ENCODE measurements at places on chromosomes 12 and 14.

DNA sequence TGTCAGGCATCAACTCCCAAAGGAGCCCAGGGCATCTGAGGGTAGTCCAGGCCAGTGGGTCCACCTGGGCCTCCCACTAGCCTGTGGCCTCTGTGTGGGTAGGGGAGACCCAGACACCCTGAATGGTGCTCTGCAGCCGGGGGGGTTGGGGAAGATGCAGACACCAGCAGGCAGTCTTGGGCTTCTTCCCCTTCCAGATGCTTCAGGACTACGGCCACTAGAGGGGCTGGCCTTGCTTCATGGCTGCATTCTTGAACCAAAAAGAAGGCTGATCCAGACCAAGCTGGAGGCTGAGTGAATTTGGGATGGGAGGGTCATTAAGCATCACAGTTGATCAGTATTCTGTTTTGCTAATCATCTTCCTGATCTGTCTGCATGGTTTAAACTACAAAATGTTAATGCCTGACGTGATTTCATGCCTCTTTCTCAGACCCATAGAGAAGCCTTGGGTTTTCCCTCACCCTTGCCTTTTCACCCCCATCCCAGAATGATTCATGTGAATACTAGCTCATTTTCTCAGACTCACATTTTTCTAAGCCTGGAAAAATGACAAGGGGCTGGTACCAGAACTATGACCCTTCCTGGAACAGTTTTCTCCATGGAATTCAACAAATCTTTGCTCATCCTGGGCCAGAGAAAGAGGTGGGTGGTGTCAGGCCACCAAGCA lies 134.2 kb downstream of the NTF3 start:
- peak; percentile 43 for DNase-seq

DNA sequence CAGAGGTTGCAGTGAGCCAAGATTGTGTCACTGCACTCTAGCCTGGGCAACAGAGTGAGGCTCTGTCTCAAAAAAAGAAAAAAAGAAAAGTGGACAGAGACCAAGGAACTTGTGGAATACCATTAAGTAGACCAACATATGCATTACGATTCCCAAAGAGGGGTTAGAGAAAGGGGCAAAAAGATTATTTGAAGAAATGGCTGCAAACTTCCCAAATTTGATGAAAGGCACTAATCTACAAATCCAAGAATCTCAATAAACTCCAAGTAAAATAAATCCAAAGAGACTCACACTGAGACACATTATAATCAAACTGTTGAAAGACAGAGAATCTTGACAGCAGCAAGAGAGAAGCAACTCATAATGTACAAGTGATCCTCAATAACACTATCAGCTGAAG lies 4.8 kb upstream of the OXA1L start:
- DNase-seq: no peak

DNA sequence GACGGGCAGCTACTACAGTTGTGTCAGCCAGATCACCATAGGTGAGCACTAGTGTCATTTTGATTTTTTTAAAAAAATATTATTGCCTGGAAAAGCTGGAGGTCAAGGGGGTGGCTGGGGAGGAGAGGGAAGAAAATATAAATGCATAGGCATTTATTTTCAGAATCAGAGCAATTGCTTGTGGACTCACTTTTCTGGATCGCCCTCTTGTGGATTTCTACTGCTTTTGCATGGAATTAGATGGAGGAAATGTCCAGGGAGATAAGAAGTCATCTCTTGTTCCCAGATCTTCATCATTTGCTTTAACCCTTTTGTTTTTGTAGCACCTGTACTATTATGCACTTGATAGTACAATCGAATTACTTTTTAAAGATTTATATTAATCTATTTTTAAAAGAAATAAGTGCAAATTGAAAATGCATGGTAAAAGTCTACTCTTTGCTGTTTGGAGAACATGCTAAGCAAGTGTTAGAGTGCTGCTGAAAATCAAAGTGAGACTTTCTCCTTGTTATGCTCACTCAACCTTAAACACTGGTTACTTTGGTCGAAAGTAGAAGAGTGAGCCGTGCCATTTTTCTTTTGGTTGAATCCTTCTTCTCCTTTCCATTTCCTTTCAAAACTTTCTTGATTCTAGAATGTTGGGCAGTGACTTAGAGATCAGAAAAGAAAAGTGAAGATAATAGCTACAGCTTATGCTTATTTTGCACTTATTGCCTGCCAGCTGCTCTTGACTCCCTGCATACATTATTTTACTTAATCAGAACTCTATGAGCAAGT lies 60.6 kb upstream of the ANO4 start:
- no peak for DNase-seq

GRCh38 chr12:26119391-26119989 lies 5.3 kb downstream of the BHLHE41 start:
- no peak for DNase-seq

- no peak for DNase-seq
These were observed 58.6 kb downstream of the C14orf132 start for GRCh38 chr14:96097752-96098151.

- DNase-seq: no peak
These were observed 279.1 kb upstream of the NOS1 start for GRCh38 chr12:117640511-117640910.

- DNase-seq: no peak
These were observed 141.4 kb upstream of the TMPO start for GRCh38 chr12:98374007-98374406.

DNA sequence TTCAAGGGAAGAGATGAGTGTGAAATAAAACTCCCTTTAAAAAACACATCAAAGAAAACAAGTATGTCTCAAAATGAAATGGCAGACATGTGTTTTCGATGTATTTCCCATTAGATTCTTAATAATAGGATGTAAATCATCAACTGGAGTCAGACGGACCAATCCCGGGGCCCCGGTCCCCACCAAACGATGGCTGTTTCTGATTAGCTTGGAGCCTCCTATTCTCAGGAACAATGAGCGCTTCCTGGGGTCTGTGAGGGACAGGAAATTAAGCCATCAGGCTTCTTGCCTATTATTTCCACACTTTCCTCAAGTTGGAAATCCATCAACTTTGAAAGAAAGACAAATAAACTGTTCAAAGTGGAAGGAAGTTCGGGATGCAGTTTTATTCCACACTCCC lies 179.4 kb downstream of the EFCAB11 start:
- DNase-seq: no peak

- no peak for DNase-seq
These were observed 8.3 kb downstream of the CPNE6 start for GRCh38 chr14:24079491-24080141.

DNA sequence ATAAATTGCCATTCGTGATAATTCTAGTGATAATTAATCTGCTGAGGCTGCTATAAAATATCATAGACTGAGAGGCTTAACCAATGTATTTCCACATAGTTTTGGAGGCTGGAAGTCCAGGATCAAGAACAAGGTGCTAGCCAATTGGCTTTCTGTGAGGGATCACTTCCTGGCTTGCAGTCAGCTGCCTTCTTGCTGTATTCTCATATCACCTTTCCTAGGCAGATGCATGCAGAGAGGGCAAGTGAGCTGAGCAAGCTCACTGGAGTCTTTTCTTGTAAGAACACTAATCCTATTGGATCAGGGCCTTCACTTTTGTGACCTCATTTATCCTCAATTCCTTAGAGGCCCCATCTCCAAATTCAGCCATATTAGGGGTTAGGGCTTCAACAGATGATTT lies 640.7 kb downstream of the DIO2 start:
- no peak for DNase-seq

DNA sequence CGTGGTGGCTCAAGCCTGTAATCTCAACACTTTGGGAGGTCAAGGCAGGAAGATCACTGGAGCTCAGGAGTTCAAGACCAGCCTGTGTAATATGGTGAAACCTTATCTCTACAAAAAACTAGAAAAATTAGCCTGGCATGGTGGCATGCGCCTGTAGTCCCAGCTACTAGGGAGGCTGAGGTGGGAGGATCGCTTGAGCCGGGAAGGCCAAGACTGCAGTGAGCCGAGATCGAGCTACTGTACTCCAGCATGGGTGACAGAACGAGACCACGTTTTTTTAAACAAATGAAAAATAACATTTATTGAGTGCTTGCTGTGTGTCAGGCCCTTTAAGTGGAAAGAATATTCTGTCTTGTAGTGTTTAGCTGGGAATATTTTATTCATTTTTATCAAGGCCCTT lies 26.6 kb upstream of the CLMN start:
- no peak for DNase-seq

- no peak for DNase-seq
These were observed 86.4 kb upstream of the RFLNA start for GRCh38 chr12:124208489-124208888.

DNA sequence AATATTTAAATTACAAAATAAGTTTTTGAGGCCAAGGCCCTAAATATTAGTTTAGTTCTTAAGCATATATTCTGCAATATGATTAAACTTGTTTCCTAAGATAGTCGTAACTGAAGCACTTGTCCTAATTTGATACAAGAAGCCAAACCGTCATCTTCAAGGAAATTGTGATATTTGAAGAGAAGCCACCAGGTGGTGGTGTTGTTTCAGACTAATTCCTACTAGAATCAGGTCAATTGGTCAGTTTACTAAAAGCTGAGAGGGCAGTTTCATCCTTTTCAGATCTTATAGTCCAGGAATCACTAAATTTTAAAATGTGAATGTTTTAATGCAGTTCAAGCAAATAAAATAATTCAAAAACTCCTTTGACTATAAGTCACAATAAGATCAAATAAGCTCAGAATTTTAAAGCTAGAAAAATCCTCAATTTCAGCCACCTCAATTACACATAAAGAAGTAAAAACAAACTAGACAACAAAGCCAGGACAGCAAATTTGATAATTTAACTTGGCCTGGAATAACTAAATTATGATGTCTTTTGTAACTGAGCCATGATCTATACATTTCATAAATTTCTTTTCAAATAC lies 7.1 kb upstream of the ARL1 start:
- no peak for DNase-seq

- no peak for DNase-seq
These were observed 22.8 kb downstream of the JDP2 start for GRCh38 chr14:75450381-75451276.

- DNase-seq: peak; percentile 86
These were observed 22.2 kb upstream of the LRTM2 start for GRCh38 chr12:1797991-1798640.

DNA sequence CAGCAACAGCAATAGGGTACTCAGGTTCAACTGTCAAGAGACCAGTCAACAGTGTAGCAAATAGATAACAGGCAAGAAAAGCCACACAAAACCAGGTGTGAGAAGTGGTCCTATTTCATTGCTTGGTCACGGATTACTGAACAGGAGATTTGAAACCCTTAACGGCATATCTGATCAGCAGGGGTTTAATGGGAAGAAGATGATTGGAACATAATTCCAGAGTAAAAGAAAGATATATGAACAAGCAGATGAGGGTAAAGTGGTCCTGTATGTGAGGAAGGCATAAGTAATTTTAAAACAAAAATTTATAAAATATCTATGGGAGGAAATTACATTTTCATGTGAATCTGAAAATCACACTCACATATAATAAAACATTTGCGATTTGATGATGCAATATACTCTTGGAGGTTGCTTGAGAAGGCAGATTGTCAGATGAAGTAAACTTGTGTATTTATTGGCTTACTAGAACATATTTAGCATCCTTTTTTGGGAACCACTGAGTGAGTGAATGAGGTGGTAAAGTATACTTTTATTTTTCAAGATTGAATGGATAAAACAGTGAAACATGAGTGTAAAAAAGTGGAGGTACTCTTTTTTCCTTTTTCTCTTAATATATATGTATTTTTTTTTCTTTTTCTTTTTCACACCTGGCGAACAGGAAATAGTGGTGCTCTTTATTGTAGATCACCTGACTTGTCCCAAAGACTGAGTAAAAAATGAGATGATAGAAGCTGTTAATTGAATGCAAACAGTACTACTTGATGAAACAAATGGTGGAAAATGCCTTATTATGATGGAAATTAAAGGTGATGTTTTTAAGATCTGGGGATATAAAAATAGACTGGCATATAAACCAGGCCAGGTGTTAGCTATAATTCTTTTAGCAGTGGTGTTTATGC lies 21.6 kb upstream of the SDR39U1 start:
- DNase-seq: no peak

DNA sequence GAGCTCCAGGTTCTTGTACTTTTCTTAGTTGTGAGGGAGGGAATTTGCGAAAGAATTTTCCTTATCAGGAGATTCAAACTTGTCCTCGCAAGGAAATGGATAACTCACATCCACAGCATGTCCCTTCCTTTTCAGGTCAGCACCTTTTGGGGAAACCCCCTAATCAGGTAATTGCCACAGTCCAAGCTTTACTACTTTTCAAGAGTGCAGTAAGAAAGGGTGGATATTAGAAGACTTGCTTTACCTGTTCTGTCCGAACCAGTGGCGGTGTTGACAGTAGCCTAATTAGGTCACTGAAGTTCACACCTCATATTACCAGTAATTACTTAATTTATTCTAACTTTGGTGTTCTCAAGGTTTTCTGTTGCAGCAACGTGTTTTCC lies 6.7 kb upstream of the C12orf50 start:
- DNase-seq: no peak

- DNase-seq: no peak
These were observed 124.9 kb downstream of the ATP23 start for GRCh38 chr12:58066296-58066695.

GRCh38 chr12:77314378-77315052 lies 249.1 kb upstream of the E2F7 start:
- no peak for DNase-seq

DNA sequence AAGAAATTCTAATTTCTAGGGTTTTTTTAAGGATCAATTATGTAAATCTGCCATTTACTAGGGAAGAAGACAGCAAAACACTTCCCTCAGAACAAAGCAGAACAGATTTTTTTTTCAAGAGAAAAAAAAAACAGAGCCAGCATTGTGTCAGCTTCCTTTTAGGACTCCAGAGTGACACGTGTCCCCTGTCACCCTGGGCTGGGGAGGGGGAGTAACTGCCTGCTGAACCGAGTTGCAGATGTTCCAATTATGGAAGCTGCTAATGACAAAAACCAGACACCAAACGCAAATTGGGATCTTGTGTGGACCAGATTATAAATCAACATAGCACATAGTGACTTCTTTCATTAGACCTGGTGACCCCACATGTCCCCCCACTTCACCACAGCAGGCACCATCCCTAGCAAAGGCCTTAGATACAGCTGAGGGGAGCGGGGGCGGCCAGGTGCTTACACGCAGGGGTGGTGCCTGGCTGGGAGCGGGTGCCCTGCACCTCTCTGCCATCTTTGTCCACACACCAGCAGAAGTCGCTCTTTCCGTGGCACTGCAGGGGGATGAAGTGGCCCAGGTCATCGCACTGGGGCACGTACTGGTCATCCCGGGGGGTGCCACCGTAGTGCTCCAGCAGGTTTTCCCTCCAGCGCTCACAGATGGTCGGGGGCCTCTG lies 25.4 kb downstream of the RTRAF start:
- DNase-seq: no peak

DNA sequence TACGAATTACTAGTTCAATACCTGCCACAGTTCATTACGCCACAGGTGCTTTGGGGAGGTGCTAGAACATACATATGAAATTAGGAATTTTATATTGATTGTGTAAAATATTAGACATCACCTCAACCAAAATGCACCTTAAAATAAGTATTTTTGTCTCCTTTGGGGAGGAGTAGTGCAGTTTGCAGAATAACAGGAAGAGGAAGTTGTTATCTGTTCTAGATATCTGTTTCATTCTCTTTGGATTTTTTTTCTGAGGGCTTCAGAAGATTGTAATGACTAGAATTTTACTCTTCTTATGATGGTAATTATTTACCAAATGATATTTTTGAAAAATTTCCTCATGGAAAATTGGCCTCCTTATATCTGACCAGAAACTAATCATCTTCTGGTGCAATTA lies 9.9 kb upstream of the GYS2 start:
- no peak for DNase-seq
